ENCODE measurements at places on chromosomes 5 and 9.

DNA sequence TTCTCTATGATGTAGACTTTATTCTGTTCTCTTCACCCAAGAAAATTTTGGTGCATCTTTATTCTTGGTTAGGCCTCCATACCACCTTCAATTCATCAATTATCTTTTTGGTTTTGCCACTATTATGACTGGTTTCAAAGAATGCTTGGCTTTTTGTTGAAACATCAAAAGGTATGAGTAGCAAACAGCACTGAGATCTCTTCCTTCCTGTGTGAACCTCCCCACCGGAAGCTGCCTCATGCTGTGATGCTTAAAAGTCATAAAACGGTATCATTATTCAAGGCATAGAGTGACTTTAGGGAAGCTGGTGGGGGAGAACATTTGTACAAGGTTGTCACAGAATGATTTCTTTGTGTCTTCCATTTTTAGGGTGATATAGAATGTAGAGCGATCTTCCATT is 70.6 kb downstream of the IQGAP2 start:
- DNase-seq, result no peak

DNA sequence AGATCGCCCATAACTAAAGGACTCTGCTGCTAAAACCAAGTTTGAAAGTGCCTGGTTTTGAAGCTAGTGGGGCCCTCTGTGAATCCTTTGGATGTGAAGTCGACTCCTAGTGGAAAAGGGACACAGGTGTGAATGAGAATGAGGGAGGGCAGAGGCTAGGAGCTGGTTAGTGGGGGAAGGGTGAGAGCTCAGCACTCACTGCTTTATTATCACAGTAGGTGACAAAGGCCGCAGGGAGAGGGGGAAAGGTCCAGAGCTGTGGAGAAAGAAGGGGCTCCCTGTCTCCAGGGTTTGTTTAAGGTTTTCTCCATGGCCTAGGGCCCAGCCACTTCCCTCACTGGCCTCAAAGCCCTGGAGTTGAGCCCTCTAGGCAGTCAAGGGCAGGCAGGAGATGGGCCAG is 3.5 kb downstream of the HDHD3 start:
- DNase-seq, result no peak

DNA sequence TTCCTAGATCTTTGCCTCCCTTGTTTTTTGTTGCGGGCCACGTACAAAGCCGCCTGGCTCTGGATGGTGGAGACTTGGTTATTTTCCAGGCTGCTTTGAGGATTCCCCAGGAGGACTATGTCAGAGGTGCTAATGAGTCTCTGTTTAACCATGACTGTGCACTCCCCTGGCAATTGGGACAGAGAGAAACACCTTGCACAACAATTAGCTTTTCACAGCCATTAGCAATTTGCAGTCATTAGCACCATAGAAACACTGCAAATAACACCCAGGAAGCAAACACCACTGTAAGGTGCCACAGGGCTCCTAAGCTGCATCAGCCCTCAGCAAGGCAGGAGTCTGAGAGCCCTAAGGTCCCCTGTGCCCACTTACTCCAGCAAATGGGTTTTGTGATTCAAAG is 201.0 kb upstream of the VLDLR start:
- no peak for DNase-seq

DNA sequence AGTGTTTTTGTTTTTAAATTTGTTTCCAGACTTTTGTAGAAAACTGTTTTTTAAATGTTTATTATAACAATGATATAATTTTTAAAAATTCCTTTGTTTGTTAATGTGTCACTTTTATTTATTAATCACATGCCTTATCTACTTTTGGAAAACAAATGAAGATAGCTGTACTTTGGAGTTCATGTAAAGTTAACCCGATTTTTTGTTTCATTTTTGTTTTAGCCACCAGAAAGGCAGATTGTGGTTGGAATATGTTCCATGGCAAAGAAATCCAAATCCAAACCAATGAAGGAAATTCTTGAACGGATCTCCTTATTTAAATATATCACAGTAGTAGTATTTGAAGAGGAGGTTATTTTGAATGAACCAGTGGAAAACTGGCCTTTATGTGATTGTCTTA is 13.1 kb downstream of the PPIP5K2 start:
- DNase-seq, result no peak

DNA sequence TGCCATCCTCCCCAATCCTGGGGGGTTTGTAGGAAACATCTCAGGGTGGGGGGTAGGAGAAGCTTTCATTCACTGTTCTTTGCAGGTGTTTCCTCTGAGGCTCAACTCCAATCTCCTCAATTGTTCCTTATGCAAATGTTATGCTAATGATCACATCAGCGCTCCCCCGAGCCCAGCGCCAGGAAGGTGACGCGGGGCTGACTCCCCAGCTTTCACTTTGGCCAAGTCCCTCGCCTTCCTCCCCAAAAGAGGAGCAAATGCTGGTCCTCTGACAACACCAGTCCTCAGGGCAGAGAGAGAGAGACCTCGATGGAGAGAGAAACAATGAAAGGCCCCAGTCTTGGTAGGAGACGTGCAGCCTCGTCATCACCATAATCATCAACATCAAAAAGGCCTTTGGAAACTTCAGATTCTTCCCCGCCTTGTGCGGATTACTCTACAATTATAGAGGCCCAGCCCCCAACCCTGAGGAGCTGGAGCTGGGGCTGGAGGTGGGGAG is 39.1 kb downstream of the PCDH1 start:
- no peak for DNase-seq

- peak; percentile 91 for DNase-seq
These were observed 58.3 kb downstream of the PFDN1 start for GRCh38 chr5:140244525-140245025.

- DNase-seq, result no peak
These were observed 201.5 kb downstream of the FRMD3 start for GRCh38 chr9:83336706-83337105.

GRCh38 chr5:54007827-54008777 is 302.3 kb downstream of the ARL15 start:
- DNase-seq, result no peak

DNA sequence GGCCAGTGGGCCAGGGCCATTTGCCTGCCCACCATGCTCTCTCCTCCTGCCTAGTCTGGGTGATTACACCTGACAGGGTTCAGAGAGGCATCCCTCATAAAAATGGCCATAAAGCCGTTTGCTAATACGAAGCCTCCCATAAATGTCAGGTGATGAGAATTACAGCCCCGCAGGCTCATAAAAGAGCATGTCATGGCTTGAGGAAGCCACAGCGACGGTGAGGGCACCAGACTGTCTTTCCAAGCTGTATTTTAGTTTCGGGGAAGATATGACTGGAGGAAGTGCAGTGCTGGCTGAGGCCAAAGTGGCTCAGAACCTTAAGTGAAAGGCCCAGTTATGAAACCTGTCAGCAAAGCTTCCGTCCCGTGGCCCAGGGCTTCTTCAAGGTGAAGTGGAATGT is 18.5 kb upstream of the TCERG1 start:
- no peak for DNase-seq

GRCh38 chr5:128441941-128442350 is 96.1 kb downstream of the FBN2 start:
- DNase-seq, result no peak

- DNase-seq, result no peak
These were observed 47.3 kb downstream of the KCNIP1 start for GRCh38 chr5:170551076-170551475.

GRCh38 chr5:75491621-75492020 is 19.8 kb downstream of the CERT1 start:
- no peak for DNase-seq

DNA sequence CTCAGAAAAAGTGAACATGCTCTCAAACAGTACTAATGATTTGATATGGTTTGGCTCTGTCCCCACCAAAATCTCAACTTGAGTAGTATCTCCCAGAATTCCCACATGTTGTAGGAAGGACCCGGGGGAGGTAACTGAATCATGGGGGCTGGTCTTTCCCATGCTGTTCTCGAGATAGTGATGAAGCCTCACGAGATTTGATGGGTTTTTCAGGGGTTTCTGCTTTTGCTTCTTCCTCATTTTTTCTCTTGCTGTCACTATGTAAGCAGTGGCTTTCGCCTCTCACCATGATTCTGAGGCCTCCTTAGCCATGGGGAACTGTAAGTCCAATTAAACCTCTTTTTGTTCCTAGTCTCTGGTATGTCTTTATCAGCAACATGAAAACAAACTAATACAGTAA is 401.3 kb downstream of the BNC2 start:
- no peak for DNase-seq

DNA sequence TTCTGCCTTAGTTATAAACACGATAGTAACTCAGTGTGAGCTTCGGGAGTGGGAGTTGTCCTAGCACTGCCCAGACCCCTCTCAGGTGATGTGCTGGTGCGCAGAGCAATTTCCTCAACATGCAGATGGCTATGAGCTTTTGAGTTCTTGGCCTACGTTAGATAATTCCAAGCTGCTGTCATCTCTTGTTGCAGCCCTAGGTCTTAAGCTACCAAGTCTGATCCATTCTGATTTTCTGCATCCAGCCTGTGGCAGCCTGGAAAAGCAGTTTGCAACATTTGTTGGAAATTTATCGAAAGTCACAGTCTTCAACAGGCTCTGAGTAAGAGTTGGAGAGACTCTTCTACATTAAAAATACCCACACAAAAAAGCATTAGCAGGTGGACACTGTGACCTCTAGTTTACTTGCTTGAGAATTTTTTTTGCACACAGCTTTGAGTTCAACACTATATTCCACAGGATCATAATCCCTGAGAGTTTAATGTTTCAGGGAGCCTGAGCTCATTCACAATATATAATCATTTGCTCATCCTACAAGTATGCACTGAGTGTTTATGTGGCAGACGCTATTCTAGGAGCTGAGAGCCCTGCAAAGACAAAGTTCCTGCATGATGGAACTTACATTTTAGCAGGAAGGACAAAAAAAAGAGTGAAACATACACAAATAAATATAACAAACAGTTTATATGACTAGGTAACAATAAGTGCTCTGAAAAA is 91.6 kb downstream of the UBE2QL1 start:
- DNase-seq, result no peak

DNA sequence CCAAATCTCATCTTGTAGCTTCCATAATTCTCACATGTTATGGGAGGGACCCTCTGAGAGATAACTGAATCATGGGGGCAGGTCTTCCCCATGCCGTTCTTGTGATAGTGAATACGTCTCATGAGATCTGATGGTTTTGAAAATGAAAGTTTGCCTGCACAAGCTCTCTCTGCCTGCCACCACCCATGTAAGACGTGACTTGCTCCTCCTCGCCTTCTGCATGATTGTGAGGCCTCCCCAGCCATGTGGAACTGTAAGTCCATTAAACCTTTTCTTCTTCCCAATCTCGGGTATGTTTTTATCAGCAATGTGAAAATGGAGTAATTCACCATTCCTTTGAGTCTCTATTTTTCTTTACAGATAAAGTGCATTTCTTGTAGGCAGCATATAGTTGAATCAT is 66.9 kb upstream of the FNIP1 start:
- no peak for DNase-seq

DNA sequence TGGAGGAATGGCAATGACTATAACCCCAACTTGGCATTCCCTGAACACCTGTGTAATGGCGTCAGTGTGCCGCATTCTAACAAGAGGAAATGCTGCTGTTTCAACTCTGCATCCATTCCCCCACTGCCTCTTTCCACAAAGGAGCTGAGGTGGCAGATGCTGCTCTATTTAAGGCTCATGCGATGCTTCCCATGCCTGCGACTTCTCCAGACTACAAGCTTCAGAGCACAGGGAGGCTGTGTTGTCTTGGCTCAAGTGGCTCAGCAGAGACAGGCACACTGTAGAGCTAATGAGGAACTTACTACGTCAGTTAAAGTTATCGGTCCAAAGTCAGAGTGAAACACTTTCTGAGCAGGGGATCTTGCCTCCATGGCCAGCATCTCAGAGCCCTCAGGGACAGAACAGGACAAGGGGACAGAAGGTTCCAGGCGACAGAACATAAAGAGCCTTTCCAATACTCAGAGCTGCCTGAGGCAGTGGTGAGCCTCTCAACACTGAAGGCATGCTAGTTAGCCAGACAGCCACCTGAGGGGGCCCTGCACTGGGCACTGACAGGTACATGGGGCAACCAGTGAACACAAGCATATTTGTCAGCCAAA is 21.8 kb downstream of the TNIP1 start:
- no peak for DNase-seq

DNA sequence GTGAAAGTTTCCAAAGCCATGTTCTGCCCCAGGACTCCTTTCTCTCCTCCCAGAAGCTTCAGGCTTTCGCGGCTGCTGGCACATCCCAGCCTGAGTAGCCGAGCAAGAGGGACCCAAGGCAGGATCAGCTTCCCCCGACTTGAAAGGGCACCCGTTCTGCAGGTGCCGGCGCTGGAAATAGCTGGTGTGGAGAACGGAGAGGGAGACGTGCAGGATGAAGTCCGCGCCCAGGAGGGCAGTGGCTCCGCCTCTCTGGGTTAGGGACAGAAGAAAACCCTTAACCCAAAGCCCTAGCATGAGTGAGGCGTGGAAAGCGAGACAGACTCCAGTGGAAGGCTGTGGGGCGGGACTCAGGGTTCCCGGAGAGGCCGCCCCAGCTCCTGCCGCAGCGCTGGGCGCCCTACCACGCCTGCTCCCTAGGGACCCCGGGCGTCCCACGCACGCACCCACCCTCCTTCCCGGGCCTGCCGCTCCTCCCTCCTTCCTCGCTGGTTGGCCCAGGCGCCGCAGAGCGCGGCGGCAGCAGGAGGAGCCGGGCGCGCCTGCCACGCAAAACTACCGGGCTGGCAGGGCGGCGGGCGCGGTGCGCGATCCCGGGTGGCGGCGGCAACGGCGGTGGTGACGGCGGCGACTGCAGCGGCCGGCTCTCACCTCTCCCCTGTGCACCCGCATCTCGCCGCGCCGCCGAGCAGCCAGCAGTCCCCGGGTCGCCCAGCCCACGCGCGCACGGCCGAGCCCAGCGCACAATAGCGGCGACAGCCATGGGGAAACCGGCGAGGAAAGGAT is at the start of gene SLC1A1:
Gene SLC1A1 (plus strand): TSS at position 550 of the 786 bp plus-strand sequence. CDS start 212 bp downstream, at position 762.
- DNase-seq, result peak; percentile 53

- no peak for DNase-seq
These were observed 6.1 kb downstream of the ANXA2R start for GRCh38 chr5:43033841-43034590.

DNA sequence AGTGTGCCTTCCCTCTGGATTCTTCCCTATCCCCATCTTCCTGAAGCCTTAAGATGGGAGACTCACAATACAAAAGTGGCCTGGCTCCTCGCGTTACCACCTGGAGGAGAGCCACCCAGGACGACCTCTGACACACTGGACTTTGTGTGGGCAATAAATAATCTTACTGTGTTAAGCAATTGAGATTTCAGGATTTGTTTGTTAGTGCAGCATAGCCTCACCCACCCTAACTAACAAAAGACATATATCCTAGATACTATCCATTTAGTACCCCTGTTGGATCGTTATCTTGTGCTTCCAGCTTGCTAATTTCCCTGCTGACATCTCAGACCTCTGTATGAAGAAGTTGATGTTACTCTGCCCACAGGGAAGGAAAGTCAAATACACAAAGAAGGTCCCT is 7.9 kb downstream of the GABBR2 start:
- no peak for DNase-seq

- no peak for DNase-seq
These were observed 239.7 kb downstream of the MLLT3 start for GRCh38 chr9:20382460-20383071.
